ENCODE measurements at places on chromosomes 5 and 9. TPM values are rescaled to one million over a fixed set of nuclear protein-coding genes. Genes with fewer than 3 reads are reported as not detected.

DDX4 gene
- not detected for total RNA-seq

FAM169A gene
- 4.3 TPM for total RNA-seq

PCDHB16 gene
- total RNA-seq: 0.63 TPM

PCDHGA12 gene
- 6.2 TPM for total RNA-seq

WWC1 gene
- 0.31 TPM for total RNA-seq

SAPCD2 gene
- 13.6 TPM for total RNA-seq

STC2 gene
- total RNA-seq: 6.6 TPM

HTR4 gene
- total RNA-seq: not detected

SLC34A3 gene
- not detected for total RNA-seq

TBC1D2 gene
- 2.4 TPM for total RNA-seq

NSG2 gene
- not detected for total RNA-seq

DHFR gene
- 20.6 TPM for total RNA-seq

TTC16 gene
- not detected for total RNA-seq

DMRT3 gene
- not detected for total RNA-seq

PAEP gene
- total RNA-seq: not detected

SOX30 gene
- not detected for total RNA-seq

GLT6D1 gene
- total RNA-seq: not detected

PLAC8L1 gene
- total RNA-seq: not detected

PTGER4 gene
- 14.9 TPM for total RNA-seq

ORM2 gene
- total RNA-seq: not detected

ECM2 gene
- not detected for total RNA-seq

ANAPC2 gene
- 21.0 TPM for total RNA-seq

BTNL8 gene
- not detected for total RNA-seq

MYO10 gene
- 80.8 TPM for total RNA-seq

NFIB gene
- total RNA-seq: 70.6 TPM

TMEM167A gene
- 55.3 TPM for total RNA-seq

KIF24 gene
- total RNA-seq: 2.3 TPM

COMMD10 gene
- 26.2 TPM for total RNA-seq

IFNA13 gene
- not detected for total RNA-seq

ENTREP1 gene
- total RNA-seq: 19.8 TPM

PHF19 gene
- 34.8 TPM for total RNA-seq

TNFSF8 gene
- total RNA-seq: not detected

CBY3 gene
- not detected for total RNA-seq

CAMK4 gene
- total RNA-seq: 0.32 TPM

ADGRD2 gene
- under 0.01 TPM for total RNA-seq

RARS1 gene
- 82.4 TPM for total RNA-seq

PCDHB3 gene
- 1.2 TPM for total RNA-seq

ALDOB gene
- total RNA-seq: 0.06 TPM

CMYA5 gene
- total RNA-seq: not detected

SLC6A3 gene
- not detected for total RNA-seq

CCDC107 gene
- total RNA-seq: 10.3 TPM

C5orf63 gene
- 1.6 TPM for total RNA-seq

CCDC183 gene
- total RNA-seq: 0.81 TPM

CKMT2 gene
- 0.16 TPM for total RNA-seq

TMEFF1 gene
- 3.6 TPM for total RNA-seq

KIF27 gene
- total RNA-seq: 5.2 TPM

PCDHA9 gene
- total RNA-seq: 0.06 TPM
